ENCODE measurements at places on chromosomes 2 and 18.

DNA sequence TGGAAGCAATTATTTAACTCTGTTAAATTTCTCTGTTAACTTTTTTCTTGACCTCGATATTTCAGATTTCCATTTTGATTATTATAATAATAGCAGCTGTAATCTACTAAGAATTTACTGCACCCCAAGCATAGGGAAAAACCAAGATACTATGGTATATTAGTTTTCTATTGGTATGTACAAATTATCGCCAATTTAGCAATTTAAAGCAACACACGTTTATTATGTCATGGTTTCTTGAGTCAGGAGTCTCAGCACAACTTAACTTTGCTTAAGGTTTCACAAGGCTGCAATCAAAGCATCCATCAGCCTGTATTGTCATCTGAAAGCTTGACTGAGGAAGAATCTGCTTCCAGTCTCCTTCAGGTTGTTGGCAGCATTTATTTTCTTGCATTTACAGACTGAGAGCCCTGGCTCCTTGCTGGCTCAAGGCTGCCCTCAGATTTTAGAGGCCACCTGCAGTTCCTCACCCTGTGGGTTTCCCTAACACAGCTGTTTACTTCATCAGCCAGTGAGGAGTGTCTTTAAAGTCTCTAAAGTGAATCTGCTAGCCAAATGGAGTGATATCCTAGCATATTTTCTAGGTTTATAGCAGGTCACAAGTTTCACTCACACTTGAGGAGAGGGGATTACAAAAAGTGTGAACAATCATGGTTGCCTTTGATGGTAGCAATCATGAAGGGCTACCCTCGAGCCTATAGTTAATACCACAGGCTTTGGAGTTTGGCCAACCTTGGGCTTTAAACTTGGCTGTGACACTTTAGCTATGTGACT, 4.4 kb upstream of the VPS54 start:
- no peak for DNase-seq

DNA sequence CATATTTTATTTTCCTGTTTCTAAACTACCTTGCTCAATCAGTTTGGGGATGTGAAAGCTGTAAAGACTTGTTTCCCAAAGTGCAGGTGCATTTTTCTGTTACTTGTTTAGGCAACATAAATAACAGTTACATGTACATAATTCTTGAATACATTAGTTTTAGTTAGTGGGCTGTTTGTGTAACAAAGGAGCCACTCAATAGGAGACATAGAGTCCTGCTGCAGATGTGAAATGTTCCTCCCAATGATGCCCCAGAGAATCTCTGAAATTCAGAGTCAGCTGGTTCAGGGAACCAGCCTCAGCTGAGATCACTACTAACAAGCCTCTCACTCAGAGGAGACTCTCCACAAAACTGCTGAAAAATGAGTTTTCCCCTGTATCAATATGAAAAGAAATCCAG, 91.5 kb upstream of the TWSG1 start:
- no peak for DNase-seq

GRCh38 chr2:173676647-173677046, 288.5 kb downstream of the SP3 start:
- DNase-seq, result no peak

- no peak for DNase-seq
These were observed 1084.6 kb upstream of the TMEFF2 start for GRCh38 chr2:193279361-193279760.

GRCh38 chr18:34738175-34738894, 28.2 kb downstream of the DTNA start:
- no peak for DNase-seq

GRCh38 chr2:178884440-178884839, 77.2 kb upstream of the TTN start:
- DNase-seq, result no peak

- DNase-seq, result no peak
These were observed 64.0 kb upstream of the PMAIP1 start for GRCh38 chr18:59835605-59836379.

- DNase-seq, result no peak
These were observed 221.8 kb downstream of the SPP2 start for GRCh38 chr2:234272069-234272850.

- peak; percentile 21 for DNase-seq
These were observed 341.6 kb upstream of the VWC2L start for GRCh38 chr2:214069254-214069653.

DNA sequence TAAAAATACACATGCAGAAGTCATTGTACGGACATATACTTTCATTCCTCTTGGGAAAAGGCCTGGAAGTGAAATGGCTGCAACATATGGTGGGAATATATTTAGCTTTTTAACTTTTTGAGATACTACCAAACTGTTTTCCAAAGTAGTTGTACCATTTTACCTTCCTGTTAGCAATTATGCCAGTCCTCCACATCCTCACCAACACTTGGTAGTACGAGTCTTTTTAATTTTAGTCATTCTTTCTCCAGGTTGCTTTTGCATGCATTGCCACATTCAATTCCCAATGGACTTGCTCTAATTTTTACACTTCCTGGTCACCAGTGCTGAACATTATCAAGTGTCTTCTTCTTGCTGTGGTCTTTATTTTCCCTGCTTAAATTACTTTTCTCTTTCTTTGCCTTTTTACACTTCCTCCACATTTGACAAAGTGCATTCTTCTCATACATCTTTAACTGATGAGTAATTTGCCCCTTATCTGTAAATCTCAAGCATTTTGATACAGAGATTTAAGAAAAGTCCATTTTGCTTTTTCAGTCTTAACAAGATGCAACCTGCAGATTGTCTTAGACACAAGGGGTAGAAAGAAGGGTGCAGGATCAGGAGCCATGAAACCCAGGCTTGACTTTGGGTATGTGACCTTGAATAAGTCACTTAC, 14.5 kb downstream of the VIT start:
- DNase-seq, result no peak

DNA sequence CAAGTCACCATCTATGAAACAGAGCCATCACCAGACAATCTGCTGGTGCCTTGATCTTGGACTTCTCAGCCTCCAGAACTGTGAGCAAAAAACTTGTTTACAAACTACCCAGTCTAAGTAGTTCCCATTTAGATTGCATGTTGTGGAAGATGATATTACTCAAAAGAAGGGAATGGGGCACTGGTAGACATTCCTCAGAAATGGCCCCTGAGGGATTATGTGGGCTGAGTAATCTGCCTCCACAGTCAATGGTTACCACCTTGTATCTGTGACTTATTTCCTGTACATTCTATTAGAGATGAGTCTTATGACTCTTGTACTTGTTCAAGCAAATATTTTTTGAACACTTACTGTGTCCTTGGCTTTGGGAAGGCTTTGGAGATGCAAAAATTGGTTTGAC, 160.4 kb downstream of the NUP35 start:
- no peak for DNase-seq

- DNase-seq, result no peak
These were observed 41.4 kb upstream of the RPL31 start for GRCh38 chr2:100960688-100961087.

DNA sequence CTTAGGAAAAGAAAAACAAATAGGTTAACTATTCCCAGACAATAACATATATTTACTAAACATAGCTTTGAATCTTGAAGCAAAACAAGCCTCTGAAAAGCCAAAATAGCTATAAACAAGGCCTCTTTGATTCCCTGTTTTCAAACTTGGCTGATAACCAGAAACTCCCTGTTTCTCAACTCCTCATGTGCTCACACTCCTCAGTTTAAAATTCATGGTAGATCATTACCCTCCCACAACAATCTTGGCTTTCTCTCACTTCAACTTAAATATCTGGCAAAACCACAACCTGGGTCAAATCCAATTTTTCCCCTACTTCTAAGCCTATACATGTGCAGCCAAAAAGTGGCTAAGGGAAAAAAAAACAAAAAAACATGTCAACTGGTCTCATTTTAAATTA, 15.6 kb downstream of the SUCLG1 start:
- DNase-seq, result no peak

GRCh38 chr18:63025251-63026090, 294.1 kb downstream of the BCL2 start:
- no peak for DNase-seq

GRCh38 chr2:182818925-182819324, 47.5 kb downstream of the FRZB start:
- no peak for DNase-seq

DNA sequence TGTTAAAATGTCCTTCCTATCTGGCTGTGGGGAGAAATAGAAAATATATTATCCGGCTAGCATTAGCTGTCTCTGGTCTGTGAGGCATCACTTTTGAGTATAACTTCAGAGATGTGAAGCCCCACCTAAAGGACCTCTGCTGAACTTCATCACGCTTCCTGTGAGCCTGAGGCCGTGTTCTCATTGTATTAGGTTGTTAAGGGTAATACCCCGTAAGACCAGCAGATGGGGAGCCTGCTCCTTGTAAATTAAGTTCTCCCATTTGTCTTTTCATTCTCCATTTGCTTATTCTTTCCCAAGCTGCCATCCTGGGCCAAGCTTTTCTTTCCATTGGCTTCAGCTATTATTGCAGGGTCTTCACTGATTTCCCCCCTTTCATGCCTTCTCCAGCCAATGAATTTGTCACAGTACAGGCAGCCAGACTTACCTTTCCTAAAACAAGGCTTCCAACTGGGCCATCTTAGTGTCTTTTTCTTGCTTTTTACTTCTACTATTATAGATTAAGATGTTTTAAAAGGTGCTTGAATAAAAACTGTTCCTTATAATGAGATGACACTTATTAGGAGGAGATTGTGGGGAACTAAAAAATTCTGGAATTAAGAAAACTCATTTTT, 12.4 kb downstream of the NIF3L1 start:
- peak; percentile 6 for DNase-seq

DNA sequence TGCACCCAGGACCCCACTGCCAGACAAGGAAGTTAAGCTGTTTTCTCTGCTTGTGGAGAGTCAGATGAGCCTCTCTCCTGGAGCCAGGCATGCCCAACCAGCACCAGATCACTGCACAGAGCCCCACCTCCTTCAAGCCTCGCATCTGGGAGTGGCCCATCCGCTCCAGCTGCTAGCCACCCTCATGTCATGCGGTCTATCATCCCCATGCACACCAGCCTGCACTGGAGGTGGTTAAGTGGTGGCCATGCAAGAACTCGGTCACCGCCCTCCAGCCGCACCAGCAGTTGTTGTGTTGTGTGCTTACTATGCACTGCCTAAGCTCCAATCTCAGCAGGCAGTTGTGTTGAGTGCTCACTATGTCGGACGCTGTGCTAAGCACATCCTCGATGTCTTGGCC, 177.9 kb upstream of the SLC14A2 start:
- DNase-seq, result no peak

GRCh38 chr2:83067947-83068346, 1391.1 kb downstream of the SUCLG1 start:
- DNase-seq, result no peak

GRCh38 chr2:39510140-39510539, 73.1 kb upstream of the MAP4K3 start:
- DNase-seq, result no peak

GRCh38 chr2:128732976-128733431, 414.3 kb upstream of the HS6ST1 start:
- DNase-seq, result no peak

GRCh38 chr2:198905881-198906612, 551.7 kb downstream of the SATB2 start:
- DNase-seq, result no peak

DNA sequence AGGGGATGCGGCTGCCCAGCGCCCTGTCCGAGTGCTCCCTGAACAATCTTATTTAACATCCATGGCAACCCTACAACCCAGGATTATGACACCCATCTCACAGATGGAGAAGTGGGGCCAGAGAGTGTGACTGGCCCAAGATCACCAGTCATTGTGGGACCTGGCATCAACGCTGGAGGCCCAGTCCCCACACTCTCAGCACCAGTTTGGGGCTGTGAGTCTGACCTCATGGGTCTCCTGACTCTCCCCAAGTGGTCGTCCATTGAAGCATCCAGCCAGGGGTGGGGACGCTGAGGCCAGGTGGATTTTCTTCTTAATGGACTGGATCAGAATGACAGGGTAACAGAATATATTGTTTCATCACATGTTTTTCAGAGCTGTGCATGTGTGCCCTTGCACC, 24.5 kb downstream of the MAL start:
- DNase-seq, result no peak

DNA sequence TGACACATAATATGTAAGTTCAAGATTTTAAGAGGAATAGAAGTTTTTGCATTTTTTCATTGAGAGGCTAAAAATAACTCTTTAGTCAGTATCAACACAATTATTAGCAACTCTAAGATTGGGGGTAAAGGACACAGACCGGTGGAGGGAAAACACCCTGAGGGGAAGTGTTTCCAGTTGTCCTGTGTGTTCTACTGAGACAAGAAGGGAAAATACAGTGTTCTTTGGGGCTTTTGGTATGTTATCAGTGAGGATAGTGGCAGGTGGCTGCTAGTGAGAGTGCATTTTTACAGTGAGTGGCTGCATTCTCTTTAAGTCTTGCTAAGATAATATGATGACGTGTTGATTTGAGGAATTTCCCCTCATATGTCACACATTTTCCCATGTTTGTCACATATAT, 507.5 kb downstream of the PARD3B start:
- DNase-seq, result no peak

- DNase-seq, result no peak
These were observed 5.9 kb downstream of the OTOF start for GRCh38 chr2:26471766-26472706.

GRCh38 chr18:195651-196050, 37.3 kb downstream of the USP14 start:
- DNase-seq, result no peak
